Colonic mucosa (tissue), 4 donors: ENCODE measurements at places on chromosomes 2 and 18.

- DNase-seq = no peak
Measured at GRCh38 chr2:230777721-230778120, 65.1 kb downstream of the CAB39 start.

DNA sequence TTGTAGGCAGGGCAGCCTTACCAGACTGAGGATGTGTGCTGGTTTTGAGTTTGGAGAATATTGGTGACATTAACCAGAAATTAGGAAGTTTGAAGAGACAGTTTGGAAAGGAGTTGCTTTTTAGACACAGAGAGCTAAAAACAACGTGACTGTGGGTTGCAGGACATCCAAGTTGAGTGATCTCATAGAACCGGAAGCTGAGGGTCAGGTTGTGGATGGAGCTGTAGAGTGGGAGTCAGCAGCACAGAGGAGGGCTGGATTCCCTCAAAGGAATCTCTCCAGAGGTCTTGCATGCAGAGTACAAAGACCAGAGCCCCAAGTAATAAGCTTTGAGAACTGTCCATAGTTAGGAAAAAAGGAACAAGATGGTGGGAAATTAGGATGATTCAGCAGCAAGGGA is 9.3 kb downstream of the MAPRE3 start:
- DNase-seq = no peak

- no peak for DNase-seq
Measured at GRCh38 chr18:11759456-11759855, 70.4 kb downstream of the GNAL start.

DNA sequence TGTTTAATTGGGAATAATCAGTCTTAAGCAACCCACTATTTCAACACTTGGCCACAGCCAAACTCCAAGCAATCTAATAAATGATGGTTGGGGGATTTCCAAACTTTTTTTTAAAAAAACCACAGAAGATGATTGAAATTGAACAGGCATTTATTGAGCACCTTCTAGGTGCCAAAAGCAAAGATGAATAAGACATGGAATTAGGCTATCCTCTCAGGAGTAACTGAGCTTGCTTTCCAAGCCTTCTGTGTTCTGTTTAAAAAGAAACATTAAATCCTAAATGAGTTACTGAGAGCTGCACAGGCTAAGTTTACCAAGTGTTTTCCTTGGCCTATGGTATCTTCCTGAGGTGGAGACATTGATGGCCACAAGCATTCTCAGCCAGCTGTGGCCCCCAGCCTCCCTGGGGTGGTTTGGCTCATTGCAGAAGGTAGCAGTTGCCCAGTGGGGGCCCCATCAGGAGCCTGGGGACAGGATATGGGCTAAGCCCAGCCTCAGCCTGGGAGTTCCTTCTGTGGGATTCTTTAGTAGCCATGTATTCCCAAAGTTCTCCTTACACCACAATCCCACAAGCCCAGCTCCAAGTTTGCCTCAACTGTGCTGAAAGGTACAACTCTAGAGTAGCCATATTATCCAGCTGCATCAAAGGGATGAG is 174.3 kb downstream of the C1D start:
- DNase-seq = no peak

DNA sequence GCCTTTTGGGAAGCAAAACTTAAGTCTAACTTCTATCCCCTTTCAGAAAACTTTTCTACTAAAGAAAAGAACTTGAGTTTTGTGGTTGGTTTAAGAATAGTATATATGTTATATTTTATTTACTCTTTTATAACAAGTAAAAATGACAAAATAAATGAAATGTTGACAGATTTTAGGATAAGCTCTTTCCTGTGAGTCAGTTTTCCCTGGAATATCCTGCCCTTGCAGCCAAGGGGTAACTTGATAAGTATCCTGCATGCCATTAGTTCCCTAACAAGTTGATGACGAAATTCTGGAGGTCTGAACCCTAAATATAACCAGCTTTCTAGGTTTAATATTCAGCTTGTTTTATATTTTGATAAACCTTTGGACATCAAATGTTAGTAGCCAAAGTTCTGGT is 7.3 kb upstream of the HTR2B start:
- no peak for DNase-seq

- DNase-seq = no peak
Measured at GRCh38 chr2:80075719-80076118, 228.8 kb downstream of the LRRTM1 start.

GRCh38 chr2:229335877-229336346 is 64.8 kb upstream of the PID1 start:
- DNase-seq = no peak

- no peak for DNase-seq
Measured at GRCh38 chr2:163984986-163985385, 249.2 kb upstream of the FIGN start.

DNA sequence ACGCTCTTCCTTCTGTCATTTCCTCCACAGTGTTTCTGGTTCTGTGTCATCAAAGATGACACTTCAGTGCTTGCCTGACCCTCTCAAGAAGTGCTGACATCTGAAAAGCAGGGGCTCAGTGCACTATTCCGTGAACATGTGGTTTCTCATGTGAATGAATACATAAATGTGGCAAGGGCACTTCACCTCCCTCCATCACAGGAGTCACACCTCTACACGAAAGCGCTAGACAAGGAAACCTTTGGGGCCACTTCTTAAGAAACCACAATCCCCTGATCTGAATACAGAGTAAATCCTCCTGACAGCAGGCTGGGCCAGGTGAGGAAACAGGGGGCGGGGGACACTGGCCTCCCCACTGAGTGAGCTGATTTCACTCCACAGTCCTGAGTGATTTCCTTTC is 145.8 kb upstream of the ACAA2 start:
- DNase-seq = no peak

DNA sequence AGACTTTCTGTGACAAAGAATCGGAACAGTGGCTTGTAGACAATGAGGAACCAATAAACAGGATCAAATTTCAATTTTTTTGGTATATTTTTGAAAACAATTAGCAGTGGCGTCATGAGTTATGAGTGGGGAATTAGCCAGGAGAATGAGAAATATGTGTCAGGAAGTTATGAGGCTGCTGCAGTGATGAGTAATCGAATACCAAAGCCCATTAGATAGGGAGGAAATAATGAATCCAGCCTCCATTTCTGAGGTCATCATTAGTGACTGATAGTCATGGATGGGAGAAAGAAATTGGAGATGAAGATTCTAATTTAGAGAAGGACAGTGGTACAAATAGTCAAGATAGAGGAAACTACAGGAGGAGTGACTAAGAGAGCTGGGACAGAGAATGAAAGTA is 673.1 kb upstream of the VRK2 start:
- DNase-seq = no peak

DNA sequence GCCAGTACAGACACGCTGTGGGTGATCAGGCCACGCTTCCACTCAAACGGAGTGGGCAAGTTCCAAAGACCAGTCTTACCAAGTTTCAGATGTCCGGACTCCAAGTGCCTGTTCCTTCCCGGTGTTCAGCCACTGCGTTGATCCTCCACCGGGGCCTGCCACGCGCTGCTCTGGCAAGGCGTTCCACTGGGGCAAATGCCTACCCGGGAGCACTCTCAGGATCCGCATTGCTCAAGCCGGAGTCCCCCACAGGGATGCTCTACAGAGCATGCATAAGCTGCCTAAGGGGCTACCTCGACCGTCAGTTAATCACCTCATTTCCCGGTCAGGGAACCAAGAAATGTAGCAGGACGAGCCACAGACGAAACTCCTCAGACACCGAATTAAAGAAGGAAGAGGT is 37.0 kb upstream of the CLASP1 start:
- DNase-seq = no peak

GRCh38 chr2:144402251-144402650 is 117.7 kb downstream of the ZEB2 start:
- no peak for DNase-seq

DNA sequence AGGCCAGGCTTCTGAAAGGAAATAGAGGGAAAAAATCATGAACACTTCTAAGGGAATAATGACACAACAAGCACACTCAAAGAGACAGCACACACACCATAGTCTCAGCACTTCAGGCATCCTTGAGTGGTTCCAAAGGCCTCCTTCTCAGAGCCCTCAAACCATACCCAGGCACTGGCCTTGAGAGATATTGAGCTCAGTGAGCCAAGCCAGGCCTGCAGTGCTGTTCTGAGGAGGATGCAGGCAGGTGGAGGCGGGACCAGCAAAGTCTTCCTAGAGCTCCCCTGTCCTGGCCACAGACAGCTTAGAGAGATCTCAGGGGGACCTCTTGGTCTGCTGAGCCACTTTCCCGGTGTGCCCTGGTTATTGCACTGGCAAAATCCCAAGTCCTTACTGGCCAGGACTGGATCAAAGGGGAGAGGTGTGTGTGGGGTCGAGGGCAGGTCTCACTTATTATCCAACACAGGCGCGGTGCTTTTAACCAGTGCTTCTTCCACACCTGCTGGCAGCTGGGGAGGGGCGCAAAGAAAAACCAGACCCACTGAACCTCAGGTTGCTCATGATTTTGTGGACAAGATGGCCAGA is 86.8 kb upstream of the HAAO start:
- DNase-seq = no peak

DNA sequence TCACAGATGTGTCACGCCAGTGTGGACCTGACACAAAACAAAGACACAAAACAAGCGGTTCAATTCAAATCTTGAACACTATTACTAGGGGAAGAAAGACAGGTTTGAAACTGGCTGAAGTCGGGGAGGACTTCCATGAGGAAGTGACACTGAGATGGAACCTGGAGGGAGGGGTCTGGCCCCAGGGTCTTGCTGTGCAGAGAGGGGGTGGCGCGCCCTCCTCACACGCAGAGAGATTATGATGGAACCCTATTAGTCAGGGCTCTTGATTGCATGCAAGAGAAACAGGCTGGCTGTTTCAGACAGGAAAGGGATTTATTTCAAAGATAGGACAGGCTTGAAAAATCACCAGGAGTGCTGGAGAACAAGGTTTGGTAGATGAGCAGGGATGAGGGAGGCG is 363.6 kb upstream of the HS6ST1 start:
- no peak for DNase-seq

- no peak for DNase-seq
Measured at GRCh38 chr18:56538746-56539145, 99.6 kb downstream of the TXNL1 start.

DNA sequence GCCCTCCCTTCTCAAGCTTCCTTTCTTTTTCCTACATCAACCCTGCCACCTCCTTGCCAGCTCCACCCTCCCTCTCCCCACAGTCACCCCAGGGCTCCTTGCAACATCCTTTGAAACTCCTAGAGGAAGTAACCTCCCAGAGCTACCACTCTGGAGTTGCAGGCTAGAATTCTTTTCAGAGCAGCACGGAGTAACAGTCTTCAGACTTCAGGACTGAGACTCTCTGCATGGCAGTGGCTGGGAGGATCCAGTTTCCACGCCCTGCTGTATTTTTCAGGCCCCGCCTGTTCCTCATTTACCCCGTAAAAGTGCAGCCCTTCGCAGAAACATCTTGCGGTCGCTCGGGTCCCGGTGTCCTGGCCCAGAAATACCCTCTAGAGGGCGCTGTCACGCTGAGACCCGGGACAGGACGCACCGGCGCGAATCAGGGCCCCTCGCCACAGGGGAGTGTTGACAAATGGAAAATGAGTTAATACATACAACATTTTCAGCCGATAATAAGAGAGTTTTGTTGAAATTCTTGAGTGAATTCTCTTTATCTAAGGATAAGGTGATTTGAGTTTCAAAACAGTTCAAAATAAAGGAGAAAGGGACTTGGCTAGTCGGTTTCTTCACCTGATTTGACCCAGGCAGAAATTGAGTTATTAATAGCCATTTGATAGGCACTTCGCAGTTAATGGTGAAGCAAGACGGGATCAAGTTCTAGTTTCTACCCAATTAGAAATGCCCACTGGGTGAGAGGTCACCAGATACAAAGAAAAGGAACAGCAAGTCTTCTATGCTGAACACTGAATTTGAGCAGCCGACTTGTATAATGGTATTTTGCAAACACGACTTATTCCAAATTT is 18.5 kb upstream of the NTSR2 start:
- DNase-seq = peak; percentile 83

DNA sequence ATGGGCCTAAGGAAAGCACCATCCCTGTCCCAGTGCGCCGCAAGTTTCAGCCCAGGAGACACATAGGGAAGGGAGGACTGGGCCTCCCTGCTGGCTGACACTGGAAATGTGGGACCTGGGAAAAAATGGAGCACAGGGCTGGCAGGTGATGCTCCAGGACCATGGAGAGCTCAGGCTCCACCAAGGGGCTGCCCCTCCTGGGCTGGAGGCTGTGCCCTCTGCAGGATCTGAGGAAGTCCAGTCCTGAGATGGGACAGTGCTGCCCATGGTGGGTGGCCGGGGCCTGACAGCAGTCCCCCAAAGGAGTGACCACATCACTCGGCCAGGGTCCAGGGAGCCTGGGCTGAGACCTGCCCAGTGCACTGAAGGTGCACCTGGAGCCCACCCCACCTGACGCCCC is 108.6 kb upstream of the TEKT4 start:
- no peak for DNase-seq

DNA sequence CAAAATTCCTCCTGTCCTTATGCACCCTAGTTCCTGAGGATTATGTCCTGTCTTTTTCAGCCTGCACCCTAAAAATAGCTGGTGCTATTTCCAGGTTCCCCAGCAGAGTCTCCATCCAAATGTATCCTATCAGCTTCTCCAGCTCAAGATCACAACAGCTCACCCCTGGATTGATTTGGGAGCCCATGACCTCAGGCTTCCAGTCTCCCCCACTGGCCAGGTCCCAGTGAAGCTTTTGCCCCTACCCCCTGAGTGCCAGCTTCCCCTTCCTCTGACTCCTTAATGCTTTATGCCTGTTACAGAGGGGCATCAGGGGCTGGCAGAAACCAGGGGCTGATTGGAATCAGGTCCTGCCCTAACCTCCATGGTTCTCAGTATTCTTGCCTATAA is 76.9 kb upstream of the DAPL1 start:
- DNase-seq = no peak

GRCh38 chr2:162215162-162215561 is 28.1 kb downstream of the FAP start:
- DNase-seq = no peak

- no peak for DNase-seq
Measured at GRCh38 chr2:168449419-168449818, 6.7 kb upstream of the CERS6 start.

DNA sequence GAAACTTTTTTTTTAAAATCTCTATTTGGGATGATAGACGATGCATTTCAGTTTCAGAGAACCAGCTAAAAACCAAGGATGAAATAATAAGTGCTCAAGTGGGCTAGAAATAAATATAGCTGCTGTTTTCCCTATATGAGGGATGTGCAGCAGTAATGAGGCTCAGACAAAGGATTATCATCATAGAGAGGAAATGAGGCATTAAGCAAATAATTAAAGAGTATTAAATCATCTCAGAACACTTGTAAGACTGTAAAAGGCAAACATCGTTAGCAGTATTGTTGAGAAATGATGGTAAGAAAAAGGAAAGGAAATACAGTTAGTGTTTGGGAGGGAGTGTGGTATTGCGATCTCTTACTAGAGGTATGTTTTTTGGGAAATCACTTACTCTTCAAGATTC is 233.5 kb downstream of the TGIF1 start:
- no peak for DNase-seq
